Prostate gland (tissue), 2 donors: ENCODE measurements at places on chromosomes 4 and X. TPM values are rescaled to one million over a fixed set of nuclear protein-coding genes. Genes with fewer than 3 reads are reported as not detected.

Gene SFRP2
- total RNA-seq = 6.1 TPM

- H3K36me3 ChIP-seq = no peaks in the 10 kb centered on the region
- H3K27ac ChIP-seq = no peak overlapping the region
- no peak for DNase-seq
- H3K4me1 ChIP-seq = no peaks in the 10 kb centered on the region
Measured at GRCh38 chr4:14874990-14875389, 127.3 kb upstream of the CPEB2 start.

Gene OPHN1
- total RNA-seq = 26.2 TPM

- no peaks in the 10 kb centered on the region for H3K36me3 ChIP-seq
- no peak overlapping the region for H3K27ac ChIP-seq
- H3K4me3 ChIP-seq = no peak overlapping the region
- H3K27me3 ChIP-seq = no peaks in the 10 kb centered on the region
- no peak for DNase-seq
Measured at GRCh38 chrX:24231131-24231540, 81.6 kb downstream of the ZFX start.

DNA sequence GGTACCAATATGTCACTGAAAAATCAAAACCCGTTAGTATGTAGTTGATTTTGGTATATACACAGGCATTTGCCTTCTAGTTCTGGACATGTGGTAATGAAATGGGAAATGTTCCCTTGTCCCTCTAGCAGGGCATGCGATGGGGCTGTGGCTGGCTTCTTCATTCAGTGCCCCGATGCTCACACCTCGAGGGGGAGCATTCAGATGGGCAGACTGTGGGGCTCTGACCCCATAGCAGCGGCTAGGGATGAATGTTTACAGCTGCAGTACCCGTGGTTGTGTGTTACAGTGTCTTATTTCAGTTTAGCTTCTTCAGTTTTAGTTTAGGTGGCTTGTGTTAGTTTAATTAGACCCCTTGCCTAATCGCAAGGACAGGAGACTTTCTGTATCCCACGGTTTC lies 1741.0 kb upstream of the PCDH10 start:
- H3K27me3 ChIP-seq = no peaks in the 10 kb centered on the region
- no peaks in the 10 kb centered on the region for H3K4me1 ChIP-seq
- H3K36me3 ChIP-seq = no peaks in the 10 kb centered on the region
- DNase-seq = no peak
- H3K4me3 ChIP-seq = no peak overlapping the region

- no peak for DNase-seq
- no peaks in the 10 kb centered on the region for H3K36me3 ChIP-seq
- no peaks in the 10 kb centered on the region for H3K4me1 ChIP-seq
- no peaks in the 10 kb centered on the region for H3K27me3 ChIP-seq
- no peak overlapping the region for H3K27ac ChIP-seq
Measured at GRCh38 chr4:150570862-150571261, 11.1 kb upstream of the MAB21L2 start.

Gene NDNF
- total RNA-seq = 5.7 TPM

Gene CETN2
- total RNA-seq = 33.6 TPM

Gene FHIP1A
- 20.2 TPM for total RNA-seq

Gene SEPSECS
- 12.3 TPM for total RNA-seq

DNA sequence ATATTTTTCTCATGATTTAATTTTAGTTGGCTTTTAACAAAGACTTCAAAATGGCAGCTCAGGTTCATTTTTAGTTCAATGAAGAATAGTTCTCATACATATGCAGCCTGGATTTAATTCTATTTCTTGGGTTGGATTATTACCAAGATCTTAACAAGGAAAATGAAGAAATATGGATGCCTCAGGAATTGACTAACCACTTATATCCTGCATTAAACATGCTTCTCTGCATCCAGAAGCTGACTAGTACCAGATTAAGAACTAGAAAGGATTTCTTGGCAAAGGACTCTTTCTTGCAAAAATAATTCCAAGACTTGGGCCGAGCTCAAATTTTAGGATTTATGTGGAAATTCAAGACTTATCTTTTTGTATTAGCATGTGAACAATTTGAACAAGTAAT lies 5.6 kb upstream of the KLHL2 start:
- no peaks in the 10 kb centered on the region for H3K4me1 ChIP-seq
- no peak overlapping the region for H3K4me3 ChIP-seq
- H3K27ac ChIP-seq = no peak overlapping the region
- DNase-seq = no peak
- no peaks in the 10 kb centered on the region for H3K36me3 ChIP-seq

- H3K36me3 ChIP-seq = no peaks in the 10 kb centered on the region
- no peak overlapping the region for H3K4me3 ChIP-seq
- peaks cover 3% of the 10 kb centered on the region for H3K27me3 ChIP-seq
- no peak for DNase-seq
Measured at GRCh38 chr4:7512428-7512827, 77.7 kb upstream of the PSAPL1 start.

DNA sequence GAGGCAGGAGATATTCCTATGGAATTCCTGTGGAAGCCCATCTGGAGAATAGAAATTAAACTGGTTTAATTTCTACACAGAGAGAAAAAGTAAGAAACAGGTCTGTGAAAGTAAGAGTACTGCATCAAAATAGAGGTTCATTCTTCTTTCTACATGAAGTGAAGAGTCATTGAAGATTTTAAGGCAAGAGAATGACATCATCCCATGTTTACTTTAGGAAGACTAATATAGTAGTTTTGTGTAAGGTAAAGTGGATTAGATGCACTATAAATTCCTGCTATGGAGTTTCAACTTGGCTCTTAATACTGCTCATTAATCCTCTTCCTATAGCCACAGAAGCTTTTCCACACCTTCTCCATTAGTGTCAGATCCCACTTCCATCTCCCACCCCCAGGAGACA lies 47.6 kb downstream of the CNGA1 start:
- H3K36me3 ChIP-seq = no peaks in the 10 kb centered on the region
- no peak overlapping the region for H3K27ac ChIP-seq
- DNase-seq = no peak
- H3K4me3 ChIP-seq = no peak overlapping the region
- H3K27me3 ChIP-seq = no peaks in the 10 kb centered on the region
- H3K4me1 ChIP-seq = no peaks in the 10 kb centered on the region

DNA sequence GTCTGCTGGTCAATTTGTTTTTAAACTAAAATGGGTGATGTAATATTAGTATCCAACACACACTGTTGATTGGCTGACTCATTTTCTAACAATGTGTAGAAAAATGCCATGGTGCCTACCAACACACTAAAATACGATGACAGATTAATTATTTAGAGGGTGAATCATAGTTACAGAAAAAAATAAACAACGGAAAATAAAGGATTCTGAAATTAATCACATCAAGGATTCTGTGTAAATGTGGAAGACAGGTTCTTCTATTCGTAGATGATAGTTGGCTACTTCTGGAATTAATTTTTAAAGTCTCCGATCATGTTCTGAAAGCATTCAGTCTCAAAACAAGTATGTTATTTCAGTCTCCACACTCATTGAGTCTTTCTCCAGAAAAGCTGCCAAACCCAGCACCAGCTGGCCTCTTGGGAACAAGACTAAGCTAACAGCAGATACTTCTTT lies 8.2 kb upstream of the IQCM start:
- no peaks in the 10 kb centered on the region for H3K27me3 ChIP-seq
- H3K27ac ChIP-seq = no peak overlapping the region
- H3K4me3 ChIP-seq = no peak overlapping the region
